ENCODE measurements at places on chromosomes 13 and 19. TPM values are rescaled to one million over a fixed set of nuclear protein-coding genes. Genes with fewer than 3 reads are reported as not detected.

The CGB3 gene
- not detected for total RNA-seq

The MBD3L2 gene
- not detected for total RNA-seq

The SIGLEC10 gene
- not detected for total RNA-seq

The PSPN gene
- total RNA-seq: 1.2 TPM

The LHFPL6 gene
- total RNA-seq: 1.6 TPM

The HIPK4 gene
- not detected for total RNA-seq

The FXYD5 gene
- 275 TPM for total RNA-seq

The KLK14 gene
- total RNA-seq: 0.30 TPM

The ZNF615 gene
- 8.5 TPM for total RNA-seq

The LYL1 gene
- total RNA-seq: 2.6 TPM

The ZNF492 gene
- total RNA-seq: 4.2 TPM

The SYCN gene
- total RNA-seq: not detected

The ZNF878 gene
- 1.1 TPM for total RNA-seq

The LSM4 gene
- total RNA-seq: 435 TPM

The RCBTB1 gene
- total RNA-seq: 13.2 TPM

The ABHD13 gene
- total RNA-seq: 5.2 TPM

The ZNF486 gene
- 14.3 TPM for total RNA-seq

The SBK2 gene
- not detected for total RNA-seq

The ZNF583 gene
- total RNA-seq: 4.7 TPM

The LILRB3 gene
- not detected for total RNA-seq

The ADAMTS10 gene
- total RNA-seq: 4.1 TPM

The KIR2DL4 gene
- total RNA-seq: not detected

The ZBTB7A gene
- total RNA-seq: 35.9 TPM

The ZNF99 gene
- not detected for total RNA-seq

The MCF2L gene
- 10.7 TPM for total RNA-seq

The SLC25A41 gene
- total RNA-seq: 0.60 TPM

The CEACAM6 gene
- total RNA-seq: not detected

The HCN2 gene
- total RNA-seq: 0.34 TPM

The RCBTB2 gene
- 1.9 TPM for total RNA-seq

The LRRC8E gene
- total RNA-seq: not detected

The KPTN gene
- 12.4 TPM for total RNA-seq

The FBN3 gene
- not detected for total RNA-seq

The MIA gene
- total RNA-seq: not detected

The SLC7A10 gene
- total RNA-seq: not detected

The CERS1 gene
- total RNA-seq: 0.19 TPM

The ZNF729 gene
- total RNA-seq: not detected

The SRRM5 gene
- 0.60 TPM for total RNA-seq

The SGCG gene
- total RNA-seq: not detected

The NKG7 gene
- total RNA-seq: 85.3 TPM

The SULT2A1 gene
- not detected for total RNA-seq

The KLK4 gene
- total RNA-seq: not detected

The FXYD3 gene
- total RNA-seq: not detected
